ENCODE measurements at places on chromosomes 7 and 10. TPM values are rescaled to one million over a fixed set of nuclear protein-coding genes. Genes with fewer than 3 reads are reported as not detected.

- no peak for DNase-seq
Observed at GRCh38 chr7:153103202-153103601, 343.6 kb downstream of the ACTR3B start.

TAF6 gene
- total RNA-seq, result 14.1 TPM

GRCh38 chr7:95660023-95660434 lies 63.7 kb upstream of the PDK4 start:
- DNase-seq, result no peak

DNA sequence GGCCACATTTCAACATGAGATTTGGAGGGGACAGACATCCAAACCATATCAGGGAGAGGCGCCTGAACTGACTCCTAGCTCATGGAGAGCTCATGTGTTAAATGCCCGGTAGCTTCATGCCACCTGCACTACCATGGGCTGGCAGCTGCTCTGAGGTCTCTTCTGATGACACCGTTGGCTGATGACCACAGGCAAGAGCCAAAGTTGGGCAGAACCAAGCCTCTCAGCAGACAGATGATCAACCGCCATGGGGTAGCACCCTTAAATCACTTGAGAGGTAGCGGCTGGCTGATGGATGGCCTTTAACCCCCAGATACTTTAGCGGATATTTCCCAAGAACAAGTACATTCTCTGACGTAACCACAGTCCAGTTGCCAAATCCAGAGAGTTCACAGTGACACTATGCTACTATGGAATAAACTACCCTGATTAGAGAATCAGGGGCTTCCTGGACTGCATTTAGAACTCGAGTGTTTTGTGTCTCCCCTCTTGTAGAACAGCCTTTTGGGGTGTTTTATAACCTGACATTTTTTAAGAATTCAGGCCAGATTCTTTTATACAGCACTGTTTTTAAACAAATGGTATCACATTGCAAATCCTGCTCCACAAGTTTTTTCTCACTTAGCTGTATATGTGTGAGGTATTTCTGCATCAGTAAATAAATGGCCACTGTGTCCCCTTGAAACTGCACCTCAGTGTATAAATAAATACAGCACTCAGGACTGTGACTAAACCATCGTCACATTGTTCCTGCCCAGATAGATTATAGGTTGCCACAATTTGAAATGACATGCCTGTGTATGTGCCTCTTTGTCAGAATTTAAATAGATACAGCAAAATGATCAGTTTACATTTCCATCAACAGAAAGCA lies 30.8 kb upstream of the DRGX start:
- no peak for DNase-seq

HTRA1 gene
- 219 TPM for total RNA-seq

GRCh38 chr7:40213856-40214255 lies 79.1 kb downstream of the SUGCT start:
- no peak for DNase-seq

DNA sequence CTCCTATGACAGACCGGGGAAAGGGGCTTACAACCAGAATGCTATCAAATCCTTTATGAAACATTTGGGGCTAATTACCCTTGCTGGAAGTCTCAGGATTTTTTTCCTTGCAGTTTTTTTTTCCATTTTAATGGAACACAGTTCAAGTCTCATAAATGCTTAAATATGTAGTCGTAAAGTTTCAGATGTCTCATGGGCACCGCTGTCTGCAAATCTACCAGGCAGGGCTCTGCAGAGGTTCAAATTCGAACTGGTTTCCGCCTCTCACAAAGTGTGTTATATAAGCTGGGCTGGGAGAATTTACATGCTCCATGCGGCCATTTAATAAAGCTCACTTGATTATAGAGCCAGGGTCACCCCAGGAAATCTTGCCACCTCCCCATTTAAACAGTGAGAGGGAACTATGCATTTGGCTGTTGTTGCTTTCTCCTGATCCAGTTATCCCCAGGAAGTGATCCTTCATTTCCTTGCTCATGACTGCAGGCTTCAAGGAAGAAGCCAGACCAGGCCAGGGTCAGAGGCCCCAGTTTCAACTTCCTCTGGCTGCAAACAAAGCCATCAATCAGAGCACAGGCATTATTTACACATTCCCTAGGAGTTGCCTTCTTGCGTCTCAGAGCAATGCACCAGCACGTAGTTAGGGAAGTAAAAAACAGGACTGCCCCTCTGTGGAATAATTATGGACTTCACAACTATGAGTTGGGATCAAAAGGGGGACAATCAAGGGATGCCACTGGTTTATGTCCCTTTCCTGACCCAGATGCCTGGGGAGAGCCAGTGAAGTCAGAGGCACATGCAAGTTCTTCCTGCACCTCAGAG lies 358.8 kb downstream of the PRPF18 start:
- DNase-seq, result peak; percentile 68

PHYHIPL gene
- 0.31 TPM for total RNA-seq

DNA sequence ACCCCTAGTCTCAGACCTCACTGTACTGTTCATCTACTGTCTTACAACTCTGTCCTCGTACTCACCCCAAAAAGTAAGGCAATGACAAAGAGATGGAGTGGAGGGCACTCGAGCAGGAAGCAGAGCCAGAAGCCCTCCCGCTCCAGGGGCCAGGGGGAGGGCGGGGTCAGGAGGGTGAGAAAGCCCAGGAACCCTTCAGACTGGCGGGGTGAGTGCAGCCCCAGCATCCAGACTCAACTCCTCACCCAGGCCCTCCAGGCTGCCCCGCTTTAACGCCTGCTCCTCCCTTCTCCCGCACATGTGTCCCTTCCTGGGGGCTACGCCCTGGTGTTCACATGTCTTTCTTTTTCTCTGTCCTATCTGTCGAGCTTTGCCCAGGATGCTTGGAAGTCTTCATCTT lies 66.1 kb downstream of the CALML3 start:
- DNase-seq, result no peak

TMEM139 gene
- 0.40 TPM for total RNA-seq
